ENCODE measurements at places on chromosomes 2 and 18. TPM values are rescaled to one million over a fixed set of nuclear protein-coding genes. Genes with fewer than 3 reads are reported as not detected.

GRCh38 chr18:79662034-79662433 lies 17.6 kb upstream of the CTDP1 start:
- no peak for DNase-seq

DNA sequence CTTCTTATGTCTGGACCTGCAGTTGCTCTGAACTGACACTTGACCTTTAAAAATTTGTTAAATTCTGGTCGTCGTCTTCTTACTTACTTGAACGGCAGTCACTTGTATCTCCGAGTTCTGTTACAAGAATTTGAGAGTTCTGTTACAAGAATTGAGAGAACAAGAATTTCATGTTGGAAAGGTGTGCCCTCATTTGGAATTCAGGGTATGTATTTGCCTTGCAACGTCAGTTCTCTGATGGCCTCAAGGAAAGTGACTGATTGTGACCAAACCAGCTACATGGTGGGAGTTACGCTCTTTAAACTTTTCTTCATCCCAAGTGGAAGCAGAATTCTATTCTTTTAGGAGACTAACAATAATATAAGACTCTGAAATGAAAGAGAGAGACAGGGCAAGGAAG lies 320.0 kb upstream of the TRIB2 start:
- no peak for DNase-seq

- DNase-seq: no peak
Observed at GRCh38 chr2:197460649-197461048, 7.3 kb downstream of the COQ10B start.

GRCh38 chr2:218015586-218016521 lies 13.1 kb upstream of the TNS1 start:
- no peak for DNase-seq

- DNase-seq: no peak
Observed at GRCh38 chr2:219636941-219637841, 9.8 kb downstream of the SLC4A3 start.

DNA sequence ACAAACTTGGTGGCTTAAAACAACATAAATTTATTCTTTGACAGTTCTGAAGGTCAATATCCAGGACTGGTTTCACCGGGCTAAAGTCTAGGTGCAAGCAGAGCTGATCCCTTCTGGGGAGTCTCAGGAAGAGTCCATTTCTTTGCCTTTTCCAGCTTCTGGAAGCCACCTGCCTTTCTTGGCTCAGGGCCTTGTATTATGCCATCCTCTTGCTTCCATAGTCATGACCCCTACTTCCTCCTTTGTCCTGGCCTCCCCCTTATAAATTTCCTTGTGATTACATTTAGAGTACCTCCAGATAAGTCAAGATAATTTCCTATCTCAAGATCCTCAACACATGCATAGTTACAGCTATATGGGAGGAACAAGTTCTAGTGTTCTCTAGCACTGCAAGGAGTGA lies 1089.5 kb downstream of the LRP1B start:
- peak; percentile 65 for DNase-seq

GRCh38 chr18:8478968-8479370 lies 130.3 kb upstream of the RAB12 start:
- DNase-seq: no peak

- DNase-seq: no peak
Observed at GRCh38 chr2:55239656-55240222, 7.3 kb downstream of the RPS27A start.

DNA sequence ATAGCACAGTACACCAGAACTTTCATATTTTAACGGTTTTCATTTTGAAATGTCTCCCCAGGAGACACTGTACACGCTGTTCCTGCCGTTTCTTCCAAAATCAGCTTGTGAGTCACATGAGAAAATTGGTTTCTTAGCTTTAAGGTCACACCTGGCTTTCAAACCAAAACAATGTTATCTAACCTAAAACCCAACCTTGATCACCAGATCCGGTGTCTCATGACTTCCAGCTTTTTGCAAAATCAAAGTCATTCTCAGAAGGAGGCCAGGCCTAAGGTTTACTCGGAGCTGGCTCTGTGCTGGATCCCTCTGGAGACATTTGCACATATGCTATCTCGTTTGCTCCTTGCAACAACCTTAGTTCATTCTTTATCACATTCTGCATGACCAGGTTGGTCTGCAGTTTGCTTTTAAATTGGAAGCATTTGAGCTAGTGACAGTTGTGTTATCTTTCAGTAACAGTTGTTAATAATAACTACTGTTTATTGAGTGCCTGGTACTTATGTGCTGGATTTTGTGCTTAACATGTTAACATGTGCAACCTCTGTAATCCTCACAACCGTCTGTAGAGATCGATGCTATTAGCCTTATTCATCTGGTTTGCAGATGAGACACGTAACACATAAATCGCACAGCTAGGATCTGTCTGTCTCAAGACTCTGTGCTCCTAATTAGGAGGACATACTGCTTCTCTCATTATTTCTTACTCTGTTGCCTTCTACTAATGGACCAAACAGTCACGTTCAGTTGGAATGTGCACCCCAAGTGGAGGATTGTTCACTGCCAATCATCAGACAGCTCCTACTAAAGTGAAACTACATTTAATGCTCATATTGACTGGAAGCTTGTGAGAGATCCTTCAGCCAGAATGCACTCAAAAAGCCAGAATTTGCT lies 105.5 kb downstream of the RNF144A start:
- no peak for DNase-seq

DNA sequence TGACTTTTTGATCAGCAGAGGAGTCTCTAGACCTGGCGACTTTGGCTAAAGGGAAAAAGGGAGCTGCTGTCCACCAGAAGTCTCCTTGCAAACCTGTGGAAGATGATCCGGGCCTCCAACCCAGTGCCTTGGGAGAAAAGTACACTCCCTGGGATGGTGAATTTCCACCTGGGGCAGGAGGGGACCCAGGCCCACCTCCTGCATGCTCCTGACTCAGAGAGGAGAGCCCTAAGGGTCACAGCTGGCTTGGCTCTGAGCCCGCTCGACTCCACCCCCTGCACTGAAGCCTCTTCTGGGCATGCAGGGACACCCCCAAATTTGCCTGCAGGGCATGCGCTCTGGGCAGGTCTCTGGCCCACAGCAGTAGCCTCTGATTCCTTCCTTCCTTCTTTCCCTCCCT lies 66.5 kb downstream of the PDCL3 start:
- no peak for DNase-seq

- no peak for DNase-seq
Observed at GRCh38 chr2:31032475-31032874, 105.8 kb downstream of the GALNT14 start.

DNA sequence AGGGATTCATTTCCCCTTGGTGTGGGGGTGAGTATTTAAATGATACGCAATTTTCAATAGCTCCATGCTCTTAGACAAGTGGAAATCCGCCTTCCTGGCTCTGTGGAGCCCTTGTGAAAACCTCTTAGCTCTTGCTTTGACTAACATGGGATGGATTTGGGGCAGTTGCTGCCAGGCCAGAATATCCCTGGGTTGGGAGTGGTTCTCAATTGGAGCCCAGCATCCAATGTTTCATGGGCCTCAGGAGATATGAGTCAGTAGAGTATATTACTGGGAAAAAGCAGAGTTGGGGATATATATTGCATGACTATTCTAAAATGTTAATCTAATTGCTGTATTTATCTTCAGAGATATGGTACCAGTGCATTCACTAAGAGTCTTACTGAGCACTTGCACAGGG lies 104.4 kb upstream of the IL1R2 start:
- no peak for DNase-seq

DNA sequence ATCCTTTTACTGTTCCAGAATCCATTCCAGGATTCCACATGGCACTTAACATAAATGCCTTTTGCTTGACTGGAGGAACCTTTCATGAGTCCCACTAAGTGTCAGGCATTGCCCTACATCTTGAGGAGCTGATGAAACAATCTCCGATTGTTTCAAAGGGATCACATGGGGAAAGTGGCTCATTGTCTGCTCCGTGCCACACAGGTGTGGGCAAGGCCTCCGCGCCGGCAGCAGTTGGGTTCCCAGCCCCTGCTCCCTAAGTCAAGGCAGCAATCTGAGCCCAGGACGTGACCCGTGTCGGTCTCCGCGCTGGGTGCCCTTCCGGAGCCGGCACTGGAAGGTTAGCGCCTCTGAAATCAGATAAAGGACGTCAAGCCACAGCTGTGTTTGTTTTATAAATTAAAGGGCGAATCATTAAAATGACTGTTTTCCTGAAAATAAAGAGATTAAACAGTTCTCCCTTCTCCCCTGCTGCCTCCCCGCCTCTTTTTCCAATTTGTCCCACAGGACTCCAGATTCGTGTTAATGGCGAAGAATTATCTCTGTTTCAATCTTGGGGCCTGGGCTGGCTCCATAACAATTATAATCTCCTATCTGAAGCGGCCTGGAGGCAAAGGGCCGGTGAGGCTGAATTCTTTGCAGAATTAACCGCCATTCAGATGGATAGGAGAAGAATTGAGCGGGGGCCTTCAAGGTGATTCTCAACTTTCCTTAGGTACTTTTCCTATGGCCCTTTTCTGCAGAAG lies 84.3 kb upstream of the FZD7 start:
- DNase-seq: no peak

DNA sequence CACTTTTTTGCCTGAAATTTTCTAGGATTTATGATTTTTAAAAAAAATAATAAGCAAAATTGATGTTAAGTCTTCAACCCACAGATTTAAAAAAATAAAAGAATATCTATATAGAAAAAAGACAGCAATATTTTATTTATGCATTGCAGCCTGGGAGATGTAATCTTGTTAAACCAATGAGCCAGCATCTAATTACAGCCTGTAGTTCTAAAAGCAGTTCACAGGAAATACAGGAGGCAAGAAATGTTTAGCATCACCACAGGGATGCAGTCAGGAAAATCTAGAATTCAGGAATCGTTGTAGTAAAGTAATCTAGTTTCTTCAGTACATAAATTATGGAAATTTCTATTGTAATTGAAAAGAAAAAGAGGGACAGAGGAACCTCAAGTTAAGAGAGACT lies 17.2 kb downstream of the UGGT1 start:
- no peak for DNase-seq

- no peak for DNase-seq
Observed at GRCh38 chr18:44179693-44180092, 501.0 kb upstream of the SETBP1 start.

GRCh38 chr2:235523021-235523420 lies 29.2 kb downstream of the AGAP1 start:
- no peak for DNase-seq

DNA sequence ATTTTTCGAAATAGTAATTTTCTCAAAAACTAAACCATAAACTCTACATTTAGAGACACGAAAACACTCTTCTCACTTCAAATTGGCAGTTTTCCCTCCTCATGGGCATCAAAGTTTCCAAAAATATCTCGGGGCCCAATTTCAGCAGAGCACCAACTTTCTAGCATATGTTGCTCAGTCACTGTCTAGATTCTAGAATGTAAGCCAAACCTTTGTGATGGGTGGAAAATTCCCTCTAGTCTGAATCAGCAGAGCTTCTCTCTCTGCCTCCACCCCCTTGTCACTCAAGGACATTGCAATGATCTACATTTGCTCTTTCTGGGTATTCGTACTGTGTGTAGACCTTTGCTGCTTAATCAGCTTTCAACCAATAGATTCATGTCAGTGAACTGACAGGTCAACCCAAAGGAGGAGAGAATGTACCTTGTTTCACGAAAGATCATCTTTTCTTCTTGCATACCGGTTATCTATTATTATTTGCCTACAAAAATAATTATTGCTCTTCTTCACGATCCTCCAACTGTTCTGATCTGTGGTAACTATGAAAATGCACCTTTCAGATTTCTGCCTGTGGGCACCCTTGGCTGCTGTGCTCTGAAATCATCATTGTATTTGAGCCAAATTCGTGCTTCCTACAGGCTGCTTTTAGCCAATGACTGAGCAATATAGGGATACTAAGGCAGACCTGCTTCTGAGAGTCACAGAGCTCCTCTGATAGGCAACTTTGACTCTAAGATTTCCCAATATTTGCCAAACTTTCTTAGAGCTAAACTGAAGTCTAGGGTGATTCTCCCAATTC lies 38.7 kb upstream of the GLS start:
- DNase-seq: no peak

Gene POTEJ
- not detected for total RNA-seq

Gene GREB1
- total RNA-seq: 0.64 TPM

Gene SERPINB3
- total RNA-seq: not detected

Gene CCDC85A
- 8.0 TPM for total RNA-seq

Gene TRIM43
- not detected for total RNA-seq

Gene AMER3
- total RNA-seq: not detected

Gene NR4A2
- 0.58 TPM for total RNA-seq

Gene MERTK
- total RNA-seq: 10.3 TPM
